ENCODE measurements at places on chromosomes 16 and 17.

GRCh38 chr16:1959269-1960039 is at the start of gene NDUFB10:
Gene NDUFB10, plus strand, starts transcription at chr16:1959538. Its CDS starts 87 bp downstream, at chr16:1959625.
- peak; percentile 33 for DNase-seq

DNA sequence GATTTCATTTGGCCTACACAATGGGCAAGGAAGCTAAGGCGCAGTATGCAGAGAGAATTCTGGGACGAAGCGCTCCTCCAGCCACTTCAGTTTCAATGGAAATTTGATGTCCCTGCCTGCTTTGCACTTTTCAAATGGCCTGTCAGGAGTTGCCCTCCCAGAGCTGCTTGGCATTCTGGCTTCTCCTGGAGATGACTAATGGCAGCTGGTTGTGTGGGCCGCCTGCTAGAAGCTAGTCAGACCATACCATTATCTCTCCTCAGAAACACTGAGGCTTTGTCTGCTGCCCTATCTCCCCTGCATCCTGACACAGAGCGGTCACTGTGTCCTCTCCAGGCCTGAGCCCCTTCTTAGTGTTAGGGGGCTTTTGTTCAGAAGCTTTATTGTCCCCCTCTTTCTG is 180.1 kb downstream of the SPECC1 start:
- no peak for DNase-seq

GRCh38 chr16:66079671-66080334 is 286.7 kb upstream of the CDH5 start:
- no peak for DNase-seq

- DNase-seq, result no peak
Measured at GRCh38 chr17:32720671-32721070, 156.3 kb downstream of the MYO1D start.

- no peak for DNase-seq
Measured at GRCh38 chr16:15542734-15543347, 100.1 kb downstream of the MARF1 start.

- DNase-seq, result no peak
Measured at GRCh38 chr16:31542763-31543162, 15.1 kb downstream of the AHSP start.

- no peak for DNase-seq
Measured at GRCh38 chr17:57600074-57600473, 145.0 kb downstream of the CCDC182 start.

- DNase-seq, result no peak
Measured at GRCh38 chr17:52824542-52824941, 666.0 kb upstream of the CA10 start.

- no peak for DNase-seq
Measured at GRCh38 chr16:80899809-80900592, 95.6 kb upstream of the CDYL2 start.

GRCh38 chr16:14407786-14408399 is 222.2 kb downstream of the PARN start:
- DNase-seq, result no peak

DNA sequence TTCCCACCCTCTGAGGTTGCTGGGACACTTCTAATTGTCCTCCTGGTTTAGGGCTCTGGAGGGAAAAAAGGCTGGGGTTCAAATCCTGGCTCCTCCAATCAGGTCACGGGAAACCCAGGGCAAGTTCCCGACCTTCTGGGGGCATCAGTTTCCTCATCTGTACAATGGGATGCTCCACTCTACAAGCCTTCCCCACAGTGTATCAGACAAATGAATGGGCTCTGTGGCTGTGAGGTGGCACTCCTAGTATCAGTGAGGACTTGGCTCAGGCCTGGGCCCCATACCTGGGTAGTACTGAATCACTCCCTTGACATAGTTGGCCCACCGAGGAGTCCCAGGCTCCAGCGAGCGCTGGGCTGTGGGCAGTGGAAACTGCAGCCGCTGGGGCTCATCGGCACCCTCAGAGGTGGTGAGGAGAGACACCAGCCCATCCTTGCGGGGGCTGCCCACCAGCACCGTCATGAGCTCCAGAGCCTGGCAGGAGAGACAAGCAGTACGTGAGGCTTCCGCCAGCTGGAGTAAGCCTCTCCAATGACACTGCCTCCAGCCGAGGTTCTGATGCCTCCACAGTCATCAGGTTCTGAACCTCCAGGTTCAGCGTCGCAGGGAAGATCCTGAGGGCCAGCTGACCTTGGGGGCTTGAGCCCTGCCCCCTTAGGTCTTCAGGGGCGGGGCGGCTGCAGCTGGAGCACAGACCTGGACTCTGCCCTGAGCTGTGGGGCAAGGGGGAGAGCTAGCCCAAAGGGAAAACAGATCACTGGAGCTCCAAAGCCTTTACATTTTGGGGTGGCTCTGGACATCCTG is 1.2 kb downstream of the GALK1 start:
- DNase-seq, result no peak

DNA sequence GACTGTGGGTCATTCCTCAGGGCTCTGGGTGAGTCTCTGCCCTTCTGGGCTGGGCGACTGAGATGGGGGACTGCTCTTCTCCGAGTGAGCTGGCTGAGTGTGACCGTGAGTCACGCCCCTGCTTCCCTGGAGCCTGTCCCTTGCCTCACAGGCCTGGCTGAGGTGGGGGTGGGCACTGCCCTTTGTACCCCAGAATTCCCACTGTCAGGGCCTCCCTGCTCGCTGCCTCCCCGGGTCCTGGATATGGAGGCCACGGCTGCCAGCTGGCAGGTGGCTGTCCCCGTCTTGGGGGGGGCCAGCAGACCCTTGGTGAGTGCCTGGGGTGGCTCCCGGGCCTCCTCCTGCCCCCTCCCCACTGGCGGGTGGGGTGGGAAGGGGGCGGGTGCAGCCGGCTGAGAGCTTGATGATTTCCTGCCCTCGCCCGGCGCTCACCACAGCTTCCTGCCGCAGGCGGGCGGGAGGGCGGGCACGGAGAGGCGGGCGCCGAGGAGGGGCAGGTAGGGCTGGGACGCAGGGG is at the start of gene LAT:
Gene LAT, plus strand, starts transcription at position 434 of the 517 bp plus-strand sequence. CDS start 366 bp downstream, outside the sequence.
- DNase-seq, result no peak

DNA sequence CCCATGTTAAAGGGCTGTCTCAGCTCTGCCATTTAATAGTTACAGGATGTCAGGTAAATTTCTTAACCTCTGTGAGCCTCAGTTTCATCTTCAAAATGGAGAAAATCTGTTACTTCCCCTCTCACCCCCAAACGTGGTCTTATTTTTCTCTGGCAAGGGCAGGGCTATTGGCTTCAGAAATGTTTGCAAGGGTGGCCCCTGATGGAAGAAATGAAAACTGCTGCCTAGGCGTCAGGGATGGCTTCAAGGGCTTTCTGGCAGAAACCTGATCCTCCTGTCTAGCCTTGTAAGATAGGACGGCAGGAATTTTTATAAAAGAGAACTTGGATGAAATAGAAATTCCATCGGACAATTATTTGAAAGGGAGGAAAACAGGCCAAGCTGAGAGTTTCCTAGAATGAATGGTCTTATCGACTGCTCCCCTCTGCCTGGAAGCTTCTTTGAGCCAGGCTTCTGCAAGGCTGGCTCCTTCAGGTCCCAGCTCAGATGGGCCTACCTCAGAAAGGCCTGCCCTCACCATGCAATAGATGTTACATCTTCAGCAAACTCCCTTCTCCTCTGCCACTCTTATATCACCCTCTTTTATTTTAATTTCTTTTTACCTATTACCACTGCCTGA is 43.0 kb upstream of the TANGO6 start:
- DNase-seq, result no peak

- no peak for DNase-seq
Measured at GRCh38 chr17:49717371-49717861, 9.7 kb upstream of the SLC35B1 start.

GRCh38 chr17:2959371-2960130 is 103.9 kb downstream of the OR1D5 start:
- no peak for DNase-seq

DNA sequence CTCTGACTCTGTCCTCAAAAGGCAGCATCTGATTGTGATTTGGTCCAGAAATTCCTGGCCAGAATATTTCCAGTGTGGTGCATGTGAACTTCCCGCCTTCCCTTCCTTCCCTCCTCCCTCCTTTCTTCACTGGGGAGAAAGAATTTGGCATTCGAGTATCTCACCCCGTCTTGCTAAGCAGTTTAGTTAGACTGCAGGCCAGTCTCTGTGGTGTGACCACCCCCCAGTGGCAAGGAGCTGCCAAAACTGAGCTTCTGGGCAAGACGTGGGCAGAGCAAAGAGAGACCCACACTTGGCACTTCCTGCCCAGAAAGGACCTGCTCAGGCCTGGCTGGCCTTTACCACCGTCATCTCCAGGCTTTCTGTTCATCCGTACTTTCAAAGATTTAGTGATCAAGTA is 36.4 kb downstream of the SNX20 start:
- no peak for DNase-seq

GRCh38 chr17:38914741-38915638 is 10.4 kb upstream of the LASP1NB start:
- DNase-seq, result no peak

All from DMS79 (cell line).